ENCODE measurements at places on chromosomes 6 and 20.

- DNase-seq: no peak
Observed at GRCh38 chr20:9160757-9161156, 91.9 kb downstream of the PLCB4 start.

DNA sequence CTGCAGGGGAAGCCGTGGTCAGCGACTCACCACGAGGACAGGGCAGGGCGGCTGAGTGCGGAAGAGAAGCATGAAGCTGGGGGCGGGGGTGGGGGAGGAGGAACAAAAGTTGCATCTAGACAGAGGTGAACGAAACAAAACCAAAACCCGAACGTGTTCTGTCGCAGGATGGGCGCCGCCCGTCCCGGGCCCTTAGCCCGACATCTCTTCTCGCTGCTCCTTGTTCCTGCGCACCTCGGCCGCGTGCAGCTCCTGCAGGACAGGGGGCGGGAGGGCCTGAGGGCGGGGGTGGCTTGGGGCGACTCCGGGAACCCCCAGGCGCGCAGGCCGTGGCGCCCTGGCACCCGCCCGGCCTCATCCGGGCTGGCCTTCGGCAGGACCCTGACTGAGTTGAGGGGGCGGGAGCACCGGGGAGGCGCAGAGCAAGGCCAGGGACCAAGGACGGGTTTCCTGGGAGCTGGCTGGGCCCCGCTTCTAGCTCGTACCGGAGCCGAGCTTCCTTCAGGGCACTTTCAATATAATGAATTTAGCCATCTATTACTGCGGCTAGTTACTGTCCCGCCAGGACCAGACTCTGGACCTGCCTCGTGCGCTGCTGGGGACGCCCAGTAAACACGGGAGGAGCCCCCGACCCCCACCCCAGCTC, 12.0 kb downstream of the STMN3 start:
- DNase-seq: no peak

DNA sequence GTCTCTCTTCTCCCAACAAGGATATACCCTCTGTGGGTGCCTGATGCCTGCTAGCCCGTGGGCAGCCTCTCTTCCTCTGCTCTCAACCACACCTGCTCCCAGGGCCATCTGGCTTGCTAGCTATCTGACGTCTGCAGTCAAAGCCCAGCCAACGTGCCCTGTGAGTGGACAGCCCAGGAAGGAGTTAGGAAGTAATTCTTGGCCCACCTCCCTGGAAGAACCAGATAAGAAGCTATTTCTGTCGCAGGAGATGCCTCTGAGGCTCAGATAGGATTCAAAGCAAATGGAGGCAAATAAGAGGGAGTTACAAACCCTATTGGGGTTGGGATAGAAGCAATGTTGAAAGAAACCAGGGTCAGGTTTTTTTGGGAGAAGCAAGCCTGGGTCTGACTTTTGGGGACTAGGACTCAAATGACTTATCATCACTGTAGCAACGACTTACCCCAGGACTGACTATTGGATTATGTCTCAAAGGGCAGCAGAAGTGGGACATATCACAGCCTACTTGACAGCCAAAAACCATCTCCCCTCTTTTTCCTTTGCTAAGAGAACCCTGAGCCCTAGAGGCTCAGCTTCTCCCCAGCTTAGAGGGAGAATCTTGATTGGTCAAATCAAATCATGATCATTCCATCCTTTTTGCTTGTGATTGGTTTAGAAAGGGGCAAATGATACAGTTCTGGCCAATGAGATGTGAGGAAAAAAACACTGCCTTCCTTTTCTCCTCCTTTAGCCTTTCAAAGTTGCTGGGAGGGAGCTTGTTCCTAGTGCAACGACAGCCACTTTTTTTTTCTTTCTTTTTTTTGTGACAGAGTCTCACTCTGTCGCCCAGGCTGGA, 18.0 kb upstream of the CDK5RAP1 start:
- no peak for DNase-seq

GRCh38 chr6:87210979-87211378, 55.6 kb downstream of the ZNF292 start:
- DNase-seq: no peak

DNA sequence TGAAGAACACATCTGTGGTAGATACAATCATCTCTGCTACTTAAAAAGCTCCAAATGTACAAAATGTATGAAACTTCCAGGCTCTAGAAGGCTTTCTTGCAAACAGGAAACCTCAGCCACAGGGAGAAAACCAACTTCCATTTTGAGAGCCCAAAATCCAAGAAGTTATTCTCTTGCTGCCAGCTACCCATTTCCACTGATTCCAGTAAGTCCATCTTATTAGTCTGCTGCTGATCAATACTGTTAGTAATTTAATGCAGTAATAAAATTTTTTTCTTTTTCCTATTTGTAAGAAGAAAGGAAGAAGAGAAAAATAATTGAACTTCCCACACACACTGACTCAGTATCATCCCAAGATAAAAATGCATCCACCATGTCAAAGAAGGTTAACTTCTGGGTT, 169.5 kb downstream of the TASP1 start:
- no peak for DNase-seq

GRCh38 chr20:59403261-59403961, 103.0 kb downstream of the EDN3 start:
- DNase-seq: peak; percentile 52

DNA sequence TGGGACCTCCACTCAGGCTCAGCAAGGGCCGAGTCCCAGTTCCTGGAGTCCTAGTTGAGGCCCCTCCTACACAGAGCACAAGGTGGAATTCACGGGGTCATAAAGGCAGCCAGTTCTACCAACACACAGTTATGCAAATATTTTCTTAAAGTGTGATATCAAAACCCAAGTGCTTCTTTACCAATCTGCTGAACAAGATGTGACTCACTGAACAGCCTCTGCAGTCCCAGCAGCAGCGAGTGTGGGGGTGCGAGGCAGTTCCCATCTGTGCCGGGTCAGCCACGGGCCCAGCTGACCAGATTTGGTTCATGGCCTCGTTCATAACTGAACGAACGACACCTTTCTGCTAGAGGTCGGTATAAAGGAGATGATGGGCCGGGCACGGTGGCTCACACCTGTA, 4.5 kb upstream of the TCEA2 start:
- DNase-seq: no peak

DNA sequence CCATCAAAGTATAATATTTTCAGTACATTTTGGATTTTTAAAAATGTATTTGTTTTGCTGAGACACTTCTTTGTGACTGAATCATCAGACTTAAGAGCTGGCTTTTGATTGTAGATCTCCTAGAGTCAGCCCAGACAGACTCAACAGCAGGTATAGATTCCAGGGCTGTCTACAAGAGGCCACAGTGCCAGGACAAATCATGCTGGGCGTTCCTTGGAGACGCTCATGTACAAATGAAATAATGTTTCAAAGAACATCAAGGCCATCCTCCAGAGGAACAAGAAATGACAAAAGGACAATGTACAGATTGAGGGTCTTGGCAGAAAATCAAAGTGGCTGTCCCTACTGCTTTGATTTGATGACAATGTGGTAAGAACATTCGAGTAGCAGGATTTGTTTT, 369.3 kb downstream of the GRIK2 start:
- DNase-seq: no peak

GRCh38 chr6:30041821-30042220, 19.2 kb upstream of the POLR1H start:
- DNase-seq: no peak

- DNase-seq: no peak
Observed at GRCh38 chr6:138387577-138388368, 10.1 kb downstream of the SMIM28 start.

DNA sequence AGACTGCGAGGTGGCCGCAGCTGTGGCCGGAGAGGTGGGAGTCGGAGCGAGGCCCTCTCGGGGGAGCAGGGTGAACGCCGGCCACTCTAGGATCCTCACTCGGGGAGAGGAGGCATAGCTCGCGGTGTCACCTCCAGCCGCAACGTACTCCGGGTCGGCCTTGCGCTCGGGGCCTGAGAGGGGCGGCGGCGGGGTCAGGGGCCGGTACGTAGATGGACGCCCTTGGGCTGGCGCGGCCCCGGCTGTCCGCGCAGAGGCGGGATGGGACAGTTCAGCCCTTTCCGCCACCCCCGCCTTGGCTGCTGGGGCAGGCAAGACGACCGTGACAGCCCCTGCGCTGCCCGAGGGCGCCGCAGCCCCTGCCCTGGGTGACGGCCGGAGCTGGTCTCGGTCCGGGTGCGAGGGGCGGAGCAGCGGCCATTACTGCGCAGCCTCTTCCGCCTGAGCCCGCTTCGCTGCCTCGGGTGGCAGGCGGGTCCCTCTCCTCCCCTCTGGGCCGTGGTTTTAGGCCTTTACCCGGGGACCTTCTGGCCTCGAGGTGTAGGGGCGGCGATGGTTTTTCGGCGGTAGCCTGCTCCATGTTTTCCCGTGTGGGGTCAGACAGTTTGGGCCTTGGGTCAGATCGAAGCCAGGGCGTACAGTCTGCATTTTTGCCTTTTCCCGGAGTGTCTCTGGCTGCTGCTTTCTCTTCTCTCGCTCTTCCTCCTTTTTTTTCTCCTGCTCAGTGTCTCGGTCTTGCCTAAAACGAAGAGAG, 405 bp downstream of the RNF146 start:
- DNase-seq: peak; percentile 17

- no peak for DNase-seq
Observed at GRCh38 chr20:50546729-50547314, 36.6 kb downstream of the PTPN1 start.

DNA sequence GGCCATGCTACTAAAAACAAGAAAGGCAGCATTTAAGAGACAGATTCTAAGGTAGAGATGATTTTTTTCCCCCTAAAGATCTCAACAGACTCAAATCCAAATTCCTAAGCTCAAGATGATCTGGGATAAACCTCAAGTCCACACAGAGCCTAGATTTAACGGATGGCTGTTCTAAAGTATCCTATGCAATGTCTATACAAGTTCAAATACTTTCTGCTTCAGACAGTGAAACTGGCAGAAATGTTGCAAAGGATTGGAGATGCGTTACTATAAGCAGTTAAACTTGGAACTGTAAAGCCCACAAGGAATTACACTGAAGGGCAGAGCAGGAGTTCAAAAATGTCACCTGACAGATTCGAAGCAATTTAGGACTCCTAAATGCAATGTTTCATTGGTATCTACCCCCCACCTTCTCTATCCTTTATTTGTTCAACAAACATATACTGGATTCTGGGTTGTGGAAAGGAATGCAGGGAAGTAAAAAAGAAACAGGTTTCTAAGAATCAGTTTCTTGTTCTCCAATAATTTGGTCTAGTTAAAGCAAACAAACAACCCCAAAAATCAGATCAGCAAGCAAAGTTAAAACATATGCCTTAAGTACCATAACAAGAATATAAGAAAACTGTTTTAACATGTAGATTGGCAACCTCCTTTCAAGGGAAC, 1.6 kb downstream of the DNAAF9 start:
- no peak for DNase-seq

DNA sequence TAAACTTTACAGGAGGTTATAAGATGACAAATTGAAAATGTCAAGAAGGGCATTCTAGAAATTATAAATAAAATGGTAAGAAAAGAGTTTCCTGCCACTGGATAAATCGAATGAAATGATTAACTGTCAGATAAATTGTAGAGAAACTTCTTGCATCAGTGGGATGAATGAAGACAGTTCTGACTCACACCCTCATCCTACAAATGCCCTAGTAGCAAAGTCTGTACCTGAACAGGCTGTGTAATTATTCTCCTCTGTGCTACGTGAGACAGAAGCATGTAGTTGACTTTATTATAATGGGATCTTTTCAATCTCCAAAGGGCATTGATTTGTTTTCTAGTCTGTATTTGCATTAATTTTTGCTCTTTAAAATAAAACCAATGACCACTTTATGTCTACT, 47.3 kb downstream of the IYD start:
- DNase-seq: no peak

GRCh38 chr6:99309557-99309956, 39.9 kb downstream of the FAXC start:
- no peak for DNase-seq

DNA sequence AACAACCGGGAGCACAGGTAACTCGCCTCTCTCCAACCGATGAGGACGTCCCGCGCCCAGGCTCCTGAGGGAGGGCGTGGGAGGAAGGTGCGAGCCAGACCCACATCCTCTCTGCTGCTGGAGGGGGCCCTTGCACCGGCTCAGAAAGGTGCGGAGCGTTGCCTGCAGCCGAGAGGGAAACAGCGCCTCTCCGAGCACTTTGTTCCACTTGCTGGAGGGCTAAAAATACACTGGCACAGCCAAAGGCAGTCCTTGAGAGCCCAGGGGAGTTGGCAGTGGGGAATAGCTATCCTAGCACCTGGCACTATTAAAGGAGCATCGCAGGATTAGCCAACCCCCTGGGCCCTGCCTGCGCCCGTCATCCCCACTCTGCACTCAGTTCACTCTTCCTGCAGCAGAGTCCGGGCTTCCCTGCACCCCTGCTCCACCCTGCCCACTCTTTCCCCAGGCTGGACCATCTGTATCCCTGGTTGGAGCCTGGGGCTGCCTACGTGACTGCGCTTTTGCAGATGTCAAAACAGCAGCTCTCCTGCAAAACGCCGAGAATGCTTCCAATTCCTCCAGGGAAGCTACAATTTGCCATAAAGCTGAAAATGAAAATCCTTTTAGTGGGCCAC, 108.9 kb downstream of the SNX5 start:
- DNase-seq: no peak
